ENCODE measurements at places on chromosomes 7 and 10.
A peak's percentile ranks its signal among the peaks of the same experiment; 100 is the strongest.

GRCh38 chr10:31099094-31099493, 67.4 kb upstream of the ZNF438 start:
- DNase-seq: no peak

GRCh38 chr7:7969306-7970236, 975 bp downstream of the GLCCI1 start:
- peak; percentile 28 for DNase-seq

GRCh38 chr7:138297526-138297925, 162.5 kb upstream of the TRIM24 start:
- DNase-seq: no peak

- DNase-seq: no peak
Measured at GRCh38 chr10:114288424-114289095, 49.5 kb downstream of the VWA2 start.

DNA sequence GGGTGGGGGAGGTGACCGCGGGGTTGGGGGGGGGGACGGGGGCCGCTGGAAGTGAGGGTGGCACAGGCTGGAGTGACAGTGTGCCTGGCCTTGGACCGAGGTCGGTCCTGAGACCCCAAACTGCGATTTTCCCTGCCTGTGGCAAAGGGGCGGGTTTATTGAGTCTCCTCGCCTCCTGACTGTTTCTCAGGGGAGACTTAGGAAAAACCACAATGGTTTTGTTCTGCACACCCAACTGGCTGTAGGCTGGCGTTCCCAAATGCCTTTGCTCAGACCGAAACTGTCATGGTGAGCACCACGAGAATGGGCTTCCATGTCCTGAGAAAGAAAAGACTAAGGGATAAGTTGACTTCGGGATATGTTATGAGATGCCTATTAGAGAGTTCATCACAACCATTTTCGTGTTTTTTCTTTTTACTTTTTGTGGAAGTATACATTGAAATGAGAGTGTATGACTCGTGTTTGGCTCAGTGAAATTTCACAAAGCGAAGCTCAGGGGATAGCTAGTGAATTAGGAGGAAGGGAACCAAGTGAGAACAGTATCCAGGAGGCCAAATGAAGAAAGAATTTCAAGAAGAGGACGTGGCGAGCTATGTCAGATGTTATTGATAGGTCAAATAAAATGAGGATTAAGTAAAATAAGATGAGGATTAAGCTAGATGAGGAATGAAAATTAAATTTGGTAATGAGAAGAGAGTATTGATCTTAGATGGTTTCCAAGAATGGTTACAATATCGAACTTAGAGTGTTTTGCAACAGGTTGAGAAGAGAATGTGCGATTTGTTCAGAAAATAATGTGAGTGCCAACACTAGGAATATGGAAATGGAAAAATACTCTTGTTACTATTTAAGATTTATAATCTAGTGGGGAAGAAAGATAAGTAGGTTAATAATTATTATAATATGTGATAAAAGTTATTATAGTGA, 918 bp downstream of the NET1 start:
- DNase-seq: peak; percentile 36

- no peak for DNase-seq
Measured at GRCh38 chr7:30119890-30120577, 14.8 kb upstream of the MTURN start.

DNA sequence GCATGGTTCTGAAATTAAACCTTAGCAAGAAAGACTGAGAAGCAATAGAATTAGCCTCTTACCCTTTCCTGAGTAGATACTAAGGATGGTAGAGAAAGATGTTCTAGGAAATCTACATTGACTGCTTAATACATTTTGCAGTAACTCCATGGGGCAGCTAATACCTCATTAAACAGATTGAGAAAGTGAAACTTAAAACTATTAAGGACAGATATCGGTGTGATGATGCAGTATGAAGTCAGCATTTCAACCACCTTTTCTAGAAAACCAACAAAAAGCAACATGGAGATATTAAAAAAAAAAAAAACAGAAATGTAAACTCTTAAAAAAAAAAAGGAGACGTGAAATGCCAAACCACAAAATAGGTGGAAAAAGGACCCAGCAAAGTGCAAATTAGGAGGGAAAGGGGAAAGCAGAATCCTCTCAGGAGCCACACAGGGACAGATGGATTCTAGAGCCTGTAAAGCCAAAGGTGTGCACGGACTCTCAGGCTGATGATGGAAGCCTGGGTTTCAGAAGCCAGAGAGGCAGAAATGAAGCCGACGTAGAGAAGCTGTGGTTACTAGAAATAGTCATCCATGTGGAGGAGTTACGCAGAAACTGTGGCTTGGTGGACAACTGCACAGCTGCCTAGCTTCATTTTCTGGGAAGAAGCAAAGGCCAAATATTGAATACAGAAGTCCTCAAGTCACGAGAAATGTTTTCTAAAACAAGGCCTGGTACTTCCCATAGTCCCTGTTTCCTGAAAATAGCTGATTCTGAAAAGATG, 38.1 kb upstream of the GPR141 start:
- DNase-seq: no peak

DNA sequence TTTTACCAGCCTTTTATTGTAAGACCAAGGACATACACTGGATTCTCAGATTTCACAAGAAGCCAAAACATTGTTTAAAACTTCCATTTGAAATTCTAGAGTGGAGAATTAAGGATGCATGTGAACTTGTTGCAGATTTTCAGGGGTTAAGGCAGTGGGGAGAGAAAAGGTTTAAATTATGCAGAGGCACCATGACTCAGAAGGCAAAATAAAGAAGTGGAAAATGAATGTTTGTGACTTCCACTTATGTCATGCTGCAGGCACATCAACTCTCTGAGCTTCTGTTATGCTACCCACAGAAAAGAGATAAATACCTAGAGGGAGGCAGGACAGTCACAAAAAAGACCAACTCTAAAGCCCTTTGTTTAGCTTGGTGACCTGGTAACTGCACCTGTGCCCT, 84.4 kb upstream of the BET1 start:
- DNase-seq: no peak

DNA sequence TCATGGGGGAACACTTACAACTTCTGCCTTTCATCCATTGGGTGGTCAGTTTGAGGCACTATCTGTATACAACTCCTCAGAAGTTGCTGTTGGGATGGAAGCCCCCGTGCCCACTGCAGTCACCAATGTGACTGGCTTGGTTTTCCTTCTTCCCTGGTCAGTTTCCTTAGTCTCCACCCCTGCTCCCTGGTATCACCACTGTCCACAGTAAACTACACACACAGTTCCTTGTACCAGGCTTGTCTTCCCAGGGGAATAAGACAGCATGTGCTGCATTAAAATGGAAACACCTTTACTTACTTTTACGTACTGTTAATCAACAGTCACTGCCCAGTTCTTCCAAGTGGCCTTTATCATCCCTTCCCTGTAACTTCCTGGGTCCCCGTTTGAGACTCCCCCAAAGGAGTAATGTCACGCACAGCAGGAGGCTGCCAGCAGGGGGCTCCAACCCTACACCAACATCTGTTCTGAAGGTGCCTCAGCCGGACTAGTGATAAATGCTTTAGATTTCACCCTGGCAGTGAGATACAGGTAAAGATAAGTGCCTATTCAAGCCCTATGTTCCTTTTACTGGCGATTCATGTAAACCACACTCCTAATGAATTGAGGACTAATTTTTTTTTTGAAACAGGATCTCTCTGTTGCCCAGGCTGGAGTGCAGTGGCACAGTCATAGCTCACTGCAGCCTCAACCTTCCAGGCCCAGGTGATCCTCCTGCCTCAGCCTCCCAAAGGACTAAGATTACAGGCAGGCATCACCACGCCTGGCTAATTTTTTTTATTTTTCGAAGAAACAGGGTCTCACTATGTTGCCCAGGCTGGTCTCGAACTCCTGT, 45.3 kb upstream of the PIK3AP1 start:
- DNase-seq: peak; percentile 74

DNA sequence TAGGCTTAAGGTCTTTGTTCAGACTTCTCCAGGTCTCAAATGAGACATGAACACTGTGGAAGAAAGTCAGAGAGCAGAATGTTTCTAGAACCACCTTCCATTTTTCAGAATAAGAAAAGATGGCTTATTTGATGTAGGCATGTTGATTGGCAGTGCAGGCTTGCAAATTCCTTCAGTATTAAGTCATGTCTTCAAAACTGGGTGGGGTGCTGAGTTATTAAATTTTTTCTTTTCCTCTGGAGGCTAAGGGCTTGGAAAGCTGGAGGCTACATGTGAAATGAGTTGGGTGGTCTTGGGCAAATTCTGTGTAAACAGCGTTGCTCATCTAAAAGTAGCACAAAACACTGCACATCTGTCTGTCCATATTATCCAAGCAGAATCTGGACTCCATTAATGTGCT, 62.8 kb downstream of the PRTFDC1 start:
- DNase-seq: no peak

DNA sequence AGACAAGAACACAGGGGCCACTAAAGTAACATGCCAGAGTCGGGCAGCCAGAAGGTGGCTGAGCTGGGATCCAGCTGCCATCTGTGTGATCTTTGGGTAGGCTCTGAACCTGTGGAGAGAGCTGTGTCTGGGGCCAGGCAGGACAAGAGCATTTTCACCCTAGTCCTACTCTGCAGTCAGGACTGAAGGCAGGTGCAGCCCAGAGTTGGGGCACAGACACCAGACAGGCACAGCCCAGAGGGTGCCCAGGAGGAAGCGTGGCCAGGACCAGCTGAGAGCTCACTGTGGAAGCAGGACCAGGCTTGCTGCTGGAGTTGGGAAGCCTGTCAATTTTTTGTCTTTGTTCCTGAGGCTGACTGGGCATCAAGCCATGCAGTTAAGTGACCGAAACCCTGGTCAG, 113.6 kb downstream of the ADCY1 start:
- no peak for DNase-seq

GRCh38 chr10:29748109-29748650, 113.4 kb upstream of the SVIL start:
- DNase-seq: no peak

DNA sequence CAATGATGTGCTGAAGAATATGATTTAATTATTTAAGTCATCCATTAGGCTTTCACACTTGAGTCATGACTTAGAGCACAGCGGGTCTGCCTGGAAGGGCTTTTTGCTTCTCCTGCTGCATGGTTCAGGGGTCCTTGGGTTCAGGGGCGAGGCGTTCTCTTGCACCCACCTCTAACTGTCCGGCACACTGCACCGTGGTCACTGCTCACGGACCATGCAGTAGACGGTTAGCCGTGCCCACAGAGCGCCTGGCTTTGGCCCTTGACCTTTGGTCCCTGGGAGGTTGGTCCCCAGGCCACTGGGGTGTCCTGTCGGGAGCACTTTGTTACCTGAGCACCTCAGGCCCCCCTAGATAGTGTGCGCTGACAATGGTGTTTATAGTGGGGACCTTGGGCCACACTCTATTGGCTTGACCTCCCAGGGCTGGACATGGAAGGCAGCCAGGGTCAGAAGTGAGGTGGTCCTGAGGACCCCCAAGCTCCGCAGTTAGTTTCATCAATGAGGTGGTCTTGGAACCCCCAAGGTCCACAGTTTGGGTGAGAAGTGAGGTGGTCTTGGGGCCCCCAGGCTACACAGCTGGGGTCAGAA, 110.6 kb downstream of the ACTR3B start:
- DNase-seq: no peak

- no peak for DNase-seq
Measured at GRCh38 chr7:143320620-143321019, 4.7 kb downstream of the CLCN1 start.

DNA sequence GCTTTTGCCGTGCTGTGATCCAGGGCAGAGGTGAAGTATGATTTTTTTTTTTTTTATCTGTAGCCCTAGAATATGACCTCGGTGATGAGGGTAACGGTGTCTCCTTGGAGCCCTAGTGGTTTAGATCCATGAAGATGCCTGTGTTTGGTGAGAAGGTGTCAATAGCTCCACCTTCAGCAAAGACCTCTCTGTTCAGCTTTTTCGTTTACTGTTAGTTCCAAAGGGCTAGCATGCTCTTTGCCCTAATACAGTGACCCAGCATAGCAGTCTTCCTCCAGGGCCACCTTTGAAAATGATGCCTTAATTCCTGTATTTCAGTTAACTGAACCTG, 746 bp upstream of the MRPS16 start:
- DNase-seq: peak; percentile 38

- DNase-seq: no peak
Measured at GRCh38 chr10:34696423-34696822, 118.7 kb downstream of the PARD3 start.

- no peak for DNase-seq
Measured at GRCh38 chr10:110522365-110522988, 24.8 kb downstream of the DUSP5 start.

DNA sequence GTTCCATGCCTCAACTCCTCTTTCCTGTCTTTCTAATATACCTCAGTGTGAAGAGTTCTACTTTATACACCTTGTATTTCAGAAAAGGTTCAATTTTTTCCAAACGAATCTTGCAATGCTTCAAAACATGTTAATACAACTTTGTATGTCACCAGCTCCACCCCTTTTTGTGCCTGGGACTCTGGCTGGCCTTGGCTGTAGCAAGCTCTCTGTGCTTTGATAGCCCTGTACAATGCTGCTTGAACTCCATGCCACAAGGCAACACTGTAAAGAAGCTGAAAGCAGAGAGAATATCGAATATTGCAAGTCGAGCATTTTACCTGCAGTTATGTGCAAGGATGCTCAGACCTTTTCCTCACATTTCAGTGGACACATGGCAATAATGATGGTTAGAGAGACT, 52.5 kb downstream of the PANK1 start:
- DNase-seq: no peak

- DNase-seq: no peak
Measured at GRCh38 chr10:112466802-112467201, 19.8 kb downstream of the VTI1A start.

- DNase-seq: no peak
Measured at GRCh38 chr7:100465702-100466311, 1.7 kb upstream of the SPACDR start.

DNA sequence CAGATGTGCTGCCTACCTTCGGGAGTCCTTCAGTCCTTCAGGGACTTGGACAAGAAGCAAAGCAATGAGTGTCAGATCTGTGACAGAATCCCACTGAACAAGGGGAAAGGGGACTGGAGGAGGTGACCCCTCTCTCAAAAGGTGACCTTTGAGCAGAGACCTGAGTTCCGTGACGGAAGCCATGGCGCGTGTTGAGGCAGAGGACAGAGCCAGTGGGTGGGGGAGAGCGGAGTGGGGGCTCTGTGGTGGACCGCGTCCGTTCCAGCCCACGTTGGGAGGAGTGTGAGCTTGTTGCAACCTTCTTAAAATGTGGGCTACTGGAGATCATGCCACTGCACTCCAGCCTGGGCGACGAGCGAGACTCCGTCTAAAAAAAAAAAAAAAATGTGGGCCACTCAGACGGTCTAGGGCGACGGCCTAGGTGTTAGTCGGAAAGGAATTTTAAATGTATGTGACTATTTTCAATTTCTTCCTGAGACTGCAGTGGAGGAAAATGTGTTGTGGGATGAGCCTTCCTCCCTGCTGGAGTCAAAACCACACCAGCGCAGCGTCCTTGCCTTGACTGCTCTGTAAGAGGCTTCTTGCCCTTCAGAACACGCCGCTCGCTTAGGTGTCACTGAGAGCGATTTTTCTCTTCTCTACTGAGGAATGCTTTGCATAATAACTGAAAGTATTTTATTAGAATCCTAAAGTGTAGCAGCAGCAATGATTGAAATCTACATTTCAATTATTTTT, 272.7 kb downstream of the CELF2 start:
- no peak for DNase-seq

GRCh38 chr7:137203351-137203750, 140.2 kb downstream of the PTN start:
- DNase-seq: no peak

- no peak for DNase-seq
Measured at GRCh38 chr7:4809666-4810065, 34.2 kb downstream of the AP5Z1 start.

- DNase-seq: no peak
Measured at GRCh38 chr7:111027396-111027795, 63.5 kb upstream of the LRRN3 start.

GRCh38 chr10:44357023-44357540, 27.8 kb downstream of the CXCL12 start:
- no peak for DNase-seq

All from GM13977 (cell line).